ENCODE measurements at places on chromosomes 5 and 9. TPM values are rescaled to one million over a fixed set of nuclear protein-coding genes. Genes with fewer than 3 reads are reported as not detected.

GRCh38 chr9:134413112-134413715 lies 87.0 kb downstream of the RXRA start:
- no peak for DNase-seq

Gene NFX1
- total RNA-seq = 36.3 TPM

Gene PDE6A
- 0.39 TPM for total RNA-seq

Gene KCTD16
- total RNA-seq = 1.1 TPM

Data from A673 (cell line).